ENCODE measurements at places on chromosomes 12 and 14. TPM values are rescaled to one million over a fixed set of nuclear protein-coding genes. Genes with fewer than 3 reads are reported as not detected.

DNA sequence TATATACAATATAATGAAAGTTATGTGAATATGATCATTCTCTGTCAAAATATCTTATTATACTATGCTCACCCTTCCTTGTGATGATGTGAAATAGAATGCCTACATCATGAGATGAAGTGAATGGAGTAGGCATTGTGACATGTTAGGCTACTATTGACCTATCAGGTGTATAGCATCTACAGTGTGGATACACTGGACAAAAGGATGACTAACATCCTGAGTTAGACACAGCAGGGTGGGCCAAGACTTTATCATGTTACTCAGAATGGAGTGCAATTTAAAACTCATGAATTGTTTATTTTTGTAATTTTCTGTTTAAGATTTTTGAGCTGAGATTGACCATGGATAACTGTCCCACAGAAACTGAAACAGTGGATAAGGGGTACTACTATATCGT is 53.4 kb upstream of the NAV3 start:
- no peak for DNase-seq

- no peak for DNase-seq
Measured at GRCh38 chr12:6340745-6341416, 995 bp downstream of the TNFRSF1A start.

The CEBPE gene
- 0.19 TPM for total RNA-seq

DNA sequence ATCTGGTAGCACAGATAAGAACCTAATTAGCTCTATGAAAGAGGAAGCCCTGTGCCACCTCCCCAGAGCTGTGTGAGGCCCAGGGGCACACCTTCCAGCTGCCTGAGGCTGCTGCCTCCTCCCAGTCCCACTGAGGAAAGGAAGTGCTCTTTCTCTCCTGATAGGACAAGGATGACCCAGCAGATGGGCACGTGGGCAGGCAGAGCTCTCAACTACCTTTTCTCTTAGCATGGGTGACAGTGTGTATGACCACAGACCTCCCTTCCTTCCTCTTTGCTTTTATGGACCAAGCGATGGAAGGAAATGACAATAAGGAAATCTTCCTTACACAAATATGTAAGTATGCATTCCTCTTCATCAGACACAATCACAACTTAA is 127.6 kb upstream of the AMIGO2 start:
- peak; percentile 49 for DNase-seq

DNA sequence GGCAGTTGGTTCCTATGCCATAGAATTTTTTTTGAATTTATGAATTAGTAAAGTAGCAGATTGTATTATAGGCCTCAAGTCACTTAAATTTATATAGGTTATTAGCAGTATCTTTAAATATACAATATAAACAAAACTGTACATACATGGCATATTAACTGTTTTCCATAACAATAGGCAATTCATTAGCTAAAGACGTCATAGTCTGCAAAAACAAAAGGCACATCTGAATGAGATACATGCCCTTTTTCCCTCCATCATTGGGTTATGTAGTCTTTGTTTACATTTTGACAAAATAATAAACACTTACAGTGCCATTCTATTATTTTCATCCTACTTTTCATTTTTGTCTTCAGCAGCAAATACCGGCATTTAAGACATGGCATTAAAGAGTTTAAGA is 1.1 kb upstream of the VCPKMT start:
- DNase-seq, result no peak

The PLA2G1B gene
- not detected for total RNA-seq

The C12orf57 gene
- 148 TPM for total RNA-seq

GRCh38 chr12:130486891-130487416 is 149.3 kb downstream of the PIWIL1 start:
- no peak for DNase-seq

DNA sequence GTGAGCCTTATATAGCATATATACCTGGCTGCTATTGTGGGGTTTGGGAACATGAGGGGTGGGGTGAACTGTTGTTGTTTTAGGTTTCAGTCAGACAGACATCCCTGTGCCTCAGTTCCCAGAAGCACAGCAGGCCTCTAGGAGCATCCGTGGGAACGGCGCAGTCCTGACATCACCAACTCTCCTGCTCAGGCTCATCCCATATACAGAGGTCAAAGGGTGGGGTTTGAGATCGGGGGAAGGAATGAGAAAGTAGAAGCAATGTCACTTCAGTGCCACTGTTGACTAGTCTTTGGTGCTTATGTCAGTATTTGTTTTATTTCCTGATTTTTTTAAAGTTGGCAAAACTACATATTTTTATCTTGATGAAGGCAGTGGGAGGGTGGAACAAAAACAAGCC is 43.1 kb upstream of the A2ML1 start:
- DNase-seq, result no peak

GRCh38 chr14:66746316-66747006 is 238.5 kb downstream of the GPHN start:
- no peak for DNase-seq

GRCh38 chr12:93378998-93379325 is 1.2 kb downstream of the NUDT4 start:
- DNase-seq, result no peak

The LRP6 gene
- total RNA-seq, result 8.1 TPM

The PPP4R4 gene
- total RNA-seq, result 1.8 TPM

The DAO gene
- not detected for total RNA-seq

DNA sequence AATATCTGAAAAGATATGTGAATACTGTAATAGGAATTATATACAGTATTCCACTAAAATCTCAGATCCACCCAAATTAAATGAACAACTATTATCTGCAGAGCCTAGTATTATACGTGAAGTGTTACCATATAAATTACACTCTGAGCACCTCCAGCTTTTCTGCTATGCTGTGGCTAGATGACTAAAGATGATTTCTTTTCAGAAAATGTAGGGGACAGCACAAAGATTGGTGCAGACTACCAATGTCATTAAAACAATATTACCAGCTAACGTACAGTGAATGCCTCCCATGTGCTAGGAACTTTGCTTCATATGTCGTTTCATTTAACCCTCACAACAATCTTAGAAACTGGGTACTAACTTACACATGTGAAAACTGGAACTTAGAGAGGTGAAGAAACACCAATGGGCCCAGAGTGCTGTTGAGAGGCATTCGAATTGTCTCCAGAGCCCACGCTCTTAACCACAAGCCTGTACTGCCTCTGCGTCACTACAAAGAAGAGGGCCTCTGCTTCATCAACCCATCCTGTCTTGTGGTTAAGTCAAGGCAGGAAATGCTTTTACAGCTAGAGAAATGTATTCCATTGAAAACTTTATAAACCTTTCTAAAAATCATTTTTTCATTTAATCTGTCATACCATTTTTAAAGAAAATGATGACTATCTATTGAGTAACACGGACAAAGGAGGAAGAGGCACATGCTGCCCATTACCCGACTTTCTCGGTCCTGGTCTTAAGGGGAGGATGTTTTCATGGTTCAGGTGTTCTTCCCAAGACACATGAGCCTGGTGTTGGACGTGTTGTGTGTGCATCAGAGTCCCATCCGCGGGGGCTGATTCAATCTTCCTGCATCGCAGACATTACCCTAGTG is 1.3 kb downstream of the GPR65 start:
- peak; percentile 84 for DNase-seq

GRCh38 chr12:75471902-75472890 is 8.4 kb upstream of the GLIPR1 start:
- no peak for DNase-seq

The KLRC1 gene
- total RNA-seq, result 9.3 TPM

DNA sequence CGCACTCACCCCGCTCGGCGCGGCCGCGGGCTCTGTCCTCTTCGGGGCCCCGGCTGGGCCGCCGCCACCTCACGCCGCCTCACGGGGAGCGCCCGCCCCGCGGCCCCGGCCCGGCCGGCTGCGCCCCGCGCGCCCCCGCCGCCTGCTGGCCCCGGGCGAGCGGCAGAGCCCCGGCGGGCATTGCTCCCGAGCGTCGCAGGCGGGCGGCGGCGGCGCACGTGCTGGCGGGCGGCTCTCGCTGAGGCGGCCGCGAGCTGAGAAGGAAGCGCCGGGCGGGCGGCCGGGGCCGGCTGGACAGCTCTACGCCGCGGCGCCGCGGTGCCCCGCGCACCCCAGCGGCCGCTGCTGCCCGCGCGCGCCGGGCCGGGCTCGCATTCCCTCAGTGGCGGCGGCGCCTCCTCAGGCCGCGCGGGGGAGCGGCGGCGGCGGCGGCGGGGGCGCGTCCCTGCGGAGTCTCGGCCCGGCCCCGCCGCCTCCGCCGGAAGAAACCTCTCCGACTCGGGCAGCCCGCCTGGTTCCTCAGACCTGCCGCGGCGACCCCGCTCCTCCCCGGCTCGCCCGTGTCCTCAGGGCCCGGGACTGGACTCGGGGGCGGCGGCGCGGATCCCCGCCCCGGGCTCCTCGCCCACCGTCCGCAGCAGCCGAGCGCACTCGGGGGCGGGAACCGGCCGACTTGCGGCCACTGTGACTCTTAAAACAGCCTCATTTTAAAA is at the start of gene PITPNM2:
Gene PITPNM2, minus strand, starts transcription at position 347 of the 713 bp plus-strand sequence. CDS start 116,500 bp downstream, outside the sequence.
- DNase-seq, result peak; percentile 63

- DNase-seq, result no peak
Measured at GRCh38 chr14:104450811-104451401, 128.7 kb upstream of the C14orf180 start.

DNA sequence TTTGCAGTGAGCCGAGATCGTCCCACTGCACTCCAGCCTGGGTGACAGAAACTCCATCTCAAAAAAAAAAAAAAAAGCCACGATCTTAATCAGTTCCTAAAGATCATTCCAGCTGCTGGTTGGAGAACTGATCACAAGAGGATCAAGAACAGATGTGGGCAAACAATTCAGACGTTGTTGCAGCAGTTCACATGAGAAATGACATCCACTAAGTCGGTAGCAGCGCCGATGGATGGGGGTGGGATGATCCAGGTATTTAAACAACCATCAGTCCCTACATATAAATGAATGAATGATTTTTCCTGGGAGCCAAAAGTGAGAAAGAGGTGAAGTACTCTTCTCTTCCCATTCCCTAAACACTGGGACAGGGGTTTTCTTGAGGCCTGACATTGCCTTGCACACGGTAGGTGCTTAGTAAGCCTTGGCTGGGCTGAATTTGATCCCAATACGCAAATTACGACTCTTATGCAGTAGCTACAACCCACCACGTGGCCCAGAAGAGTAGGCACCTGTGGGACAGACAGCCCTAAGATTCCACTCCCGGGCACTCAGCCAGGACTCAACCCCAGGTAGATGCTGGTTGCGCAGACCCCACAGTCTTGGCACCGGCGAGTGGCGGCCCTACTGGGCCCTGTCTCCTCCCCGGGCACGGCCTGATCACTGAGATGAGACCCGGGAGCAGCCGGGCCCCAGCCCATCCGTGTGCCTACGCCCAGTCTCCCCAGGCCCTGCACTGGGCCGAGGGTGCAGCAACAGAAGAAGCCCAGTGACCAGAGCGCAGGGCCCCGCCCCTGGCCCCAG is 565 bp downstream of the SPRYD3 start:
- DNase-seq, result no peak

The MON2 gene
- total RNA-seq, result 96.3 TPM

DNA sequence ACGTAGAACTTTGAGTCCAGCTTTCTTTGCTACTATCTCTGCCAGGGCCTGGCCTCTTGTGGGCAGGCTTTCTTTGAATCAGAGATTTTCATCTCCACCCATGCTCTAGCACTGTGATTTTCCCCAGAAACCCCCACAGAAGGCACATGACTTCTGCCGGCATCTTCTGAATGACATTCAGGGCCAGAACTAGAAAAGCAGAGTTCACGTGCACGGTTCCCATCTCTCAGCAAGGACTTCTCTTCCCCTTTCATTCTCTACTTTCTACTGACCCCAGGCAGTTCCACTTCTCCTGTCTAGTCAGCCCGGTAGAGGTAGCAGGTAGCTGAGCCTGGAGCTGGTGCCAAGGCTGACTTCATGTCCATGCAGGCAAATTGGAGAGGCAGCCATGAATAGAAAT is 26.9 kb downstream of the BATF start:
- DNase-seq, result no peak

DNA sequence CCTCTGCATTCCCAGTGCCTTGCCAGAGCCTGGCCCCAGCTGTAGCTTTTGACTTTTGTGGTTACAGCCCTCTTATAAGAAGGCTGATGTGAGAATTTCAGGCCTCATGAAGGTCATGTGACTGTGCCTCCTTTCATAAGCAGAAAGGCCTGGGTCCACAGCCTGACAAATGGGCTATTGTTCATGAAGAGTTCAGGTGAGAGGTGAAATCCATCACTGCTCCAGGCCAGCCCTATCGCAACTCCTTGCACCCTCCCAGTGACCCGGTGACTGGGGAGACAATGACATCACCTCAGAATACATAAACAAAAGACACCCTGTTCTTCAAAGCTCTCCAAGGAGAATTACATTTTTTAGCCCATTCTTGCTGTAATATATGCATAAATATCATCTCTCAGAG is 321.5 kb downstream of the PCNX1 start:
- DNase-seq, result no peak
